ENCODE measurements at places on chromosomes 6 and 20.

DNA sequence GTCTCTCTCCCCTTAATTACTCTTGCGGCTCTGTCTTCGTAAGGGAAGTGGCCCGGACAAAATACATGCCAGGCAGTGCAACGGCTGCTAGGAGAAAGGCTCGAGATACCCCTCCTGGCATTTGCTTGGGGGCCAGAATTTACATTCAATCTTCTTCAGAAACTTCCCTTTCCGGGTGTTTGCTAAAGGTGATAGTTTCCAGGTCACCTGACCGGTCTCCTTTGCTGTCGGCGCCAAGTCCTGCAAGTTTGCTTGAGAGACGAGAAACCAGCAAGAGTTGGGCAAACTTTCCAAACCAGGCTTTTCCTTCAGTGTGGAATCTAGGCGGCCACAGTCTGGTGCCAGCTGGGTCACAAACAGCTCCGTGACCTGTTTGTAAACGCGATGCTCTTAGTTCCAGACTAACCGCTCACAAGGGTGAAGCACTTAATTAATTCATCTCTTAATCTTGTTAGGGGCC, 563 bp upstream of the SRSF3 start:
- peak; percentile 54 for DNase-seq

DNA sequence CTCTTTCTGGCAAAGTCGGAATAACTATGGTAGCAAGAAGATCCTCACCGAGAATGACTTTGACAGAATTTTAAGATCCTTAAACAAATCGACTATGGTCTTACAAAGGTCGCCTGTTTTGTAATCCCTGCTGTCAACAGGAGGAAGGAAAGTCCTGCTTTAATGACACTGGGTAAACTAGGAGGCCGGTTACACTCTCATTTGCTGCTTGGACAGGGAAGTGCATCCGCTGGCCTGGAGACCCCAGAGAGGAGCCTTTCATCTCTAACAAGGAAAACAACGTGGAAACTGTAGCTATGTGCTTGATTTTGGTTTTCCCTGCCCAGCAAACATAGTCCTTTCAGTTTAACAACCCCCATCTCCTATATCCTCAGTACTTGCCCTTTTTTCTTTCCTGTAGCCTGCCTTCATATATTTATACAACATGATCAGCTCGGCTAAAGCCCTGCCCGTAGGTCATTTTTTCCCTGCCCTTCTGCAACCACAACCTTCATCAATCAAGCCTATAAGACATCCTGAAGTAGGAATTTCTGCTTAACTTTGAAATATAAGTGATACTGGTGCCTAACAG, 97.2 kb upstream of the RIN2 start:
- DNase-seq = no peak

DNA sequence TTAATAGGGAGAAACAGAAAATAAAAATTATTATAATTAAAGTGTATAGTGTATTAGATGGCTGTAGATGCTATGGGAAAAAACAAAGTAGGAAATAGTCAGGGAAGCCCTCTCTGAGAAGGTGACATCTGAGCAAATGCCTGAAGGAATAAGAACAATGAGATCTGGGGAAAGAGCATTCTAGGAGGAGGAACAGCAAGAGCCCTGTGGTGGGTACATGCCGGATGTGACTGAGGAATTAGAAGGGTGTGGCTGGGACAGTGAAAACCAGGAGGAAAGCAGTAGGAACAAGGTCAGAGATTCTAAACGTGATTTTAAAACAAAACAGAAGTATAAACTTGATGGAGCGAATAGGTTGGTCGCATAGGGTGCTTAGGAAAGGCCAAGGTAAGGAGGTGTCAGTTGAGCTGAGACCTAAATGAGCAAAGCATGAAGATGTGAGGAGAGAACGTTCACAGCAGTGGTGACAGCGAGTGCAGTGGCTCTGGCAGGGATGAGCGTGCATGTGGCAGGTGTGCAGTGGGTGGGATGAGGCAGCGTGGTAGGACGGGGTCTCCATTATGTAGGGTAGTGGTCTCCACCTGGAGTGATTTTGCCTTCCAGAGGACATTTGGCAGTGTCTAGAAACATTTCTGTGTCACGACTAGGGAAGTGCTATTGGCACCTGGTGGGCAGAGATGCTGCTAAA, 97.1 kb upstream of the MRPS10 start:
- DNase-seq = no peak

GRCh38 chr20:10487142-10488136, 52.3 kb downstream of the SLX4IP start:
- DNase-seq = peak; percentile 71
